HepG2 (cell line): ENCODE measurements at places on chromosomes 4 and X. TPM values are rescaled to one million over a fixed set of nuclear protein-coding genes. Genes with fewer than 3 reads are reported as not detected.

The BTC gene
- not detected in 2 replicates for total RNA-seq

The RBMXL3 gene
- total RNA-seq, result not detected in 2 replicates

DNA sequence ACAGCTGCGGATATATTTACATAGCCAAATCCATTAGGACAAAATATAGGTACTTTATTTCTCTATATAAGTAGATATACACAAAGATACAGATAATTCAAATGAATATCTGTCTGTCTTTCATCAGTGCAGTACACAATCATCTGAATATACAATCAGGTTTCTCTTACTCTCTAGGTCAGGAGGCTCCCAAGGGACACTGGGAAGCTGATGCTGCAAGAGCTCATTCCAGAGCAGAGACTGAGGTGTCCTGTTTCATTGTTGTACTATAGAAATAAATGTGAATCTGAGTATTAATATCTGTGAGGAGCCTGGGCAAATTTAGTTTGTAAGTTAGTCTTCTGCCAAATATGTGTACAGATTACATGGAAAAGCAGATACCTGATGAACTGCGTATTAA, 4.2 kb downstream of the TLL1 start:
- H3K4me1 ChIP-seq, result peaks cover 9% of the 10 kb centered on the region
- no peak overlapping the region for H3K4me3 ChIP-seq
- H3K27me3 ChIP-seq, result no peaks in the 10 kb centered on the region; the same call in 1 of the 2 replicates

DNA sequence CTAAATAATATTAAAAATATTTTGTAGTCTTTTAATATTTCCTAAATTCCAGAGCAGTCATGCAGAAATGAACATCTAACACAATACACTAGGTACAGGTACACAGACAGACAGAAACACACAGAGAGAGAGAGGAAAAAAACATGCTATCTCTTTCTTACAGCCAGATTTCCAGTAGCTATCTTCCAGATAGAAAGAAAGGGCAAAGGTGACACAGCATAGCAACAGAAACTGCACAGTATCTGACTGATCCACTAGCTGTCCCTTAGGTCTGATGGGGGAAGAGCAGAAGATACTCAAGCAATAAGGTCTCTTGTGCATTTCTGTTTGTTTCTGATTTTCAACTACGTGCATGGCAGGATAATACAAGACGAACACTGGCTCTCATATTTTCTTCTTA, 7.8 kb downstream of the FBXW7 start:
- no peak overlapping the region for H3K4me3 ChIP-seq
- H3K36me3 ChIP-seq, result no peaks in the 10 kb centered on the region
- H3K27me3 ChIP-seq, result no peaks in the 10 kb centered on the region; the same call in 1 of the 2 replicates
- DNase-seq, result no peak
- H3K27ac ChIP-seq, result no peak overlapping the region
